Bone marrow (tissue), 2 donors: ENCODE measurements at places on chromosomes 1 and 21.

- no peak for DNase-seq
These were observed 7.3 kb upstream of the SAMD11 start for GRCh38 chr1:916173-917075.

DNA sequence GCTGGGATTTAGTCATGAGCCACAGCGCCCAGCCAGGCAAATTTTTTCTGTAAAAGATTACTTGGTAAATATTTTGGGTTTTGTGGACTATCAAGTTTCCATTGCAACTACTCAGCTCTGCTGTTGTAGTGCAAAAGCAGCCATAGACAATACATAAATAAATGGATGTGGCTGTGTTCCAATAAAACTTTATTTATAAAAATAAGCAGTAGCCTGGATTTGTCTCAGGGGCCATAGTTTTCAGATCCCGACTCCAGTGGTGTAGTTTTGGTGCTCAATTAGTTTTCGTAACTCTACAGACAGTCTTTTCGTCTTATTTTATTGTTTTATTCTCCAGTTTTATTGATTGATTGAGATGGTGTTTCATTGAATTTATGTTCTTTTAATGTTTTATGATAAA lies 80.1 kb upstream of the IVNS1ABP start:
- no peak for DNase-seq

GRCh38 chr1:173328961-173329360 lies 121.8 kb upstream of the TNFSF4 start:
- no peak for DNase-seq

- DNase-seq, result no peak
These were observed 26.5 kb upstream of the MRPS6 start for GRCh38 chr21:34046917-34047316.

DNA sequence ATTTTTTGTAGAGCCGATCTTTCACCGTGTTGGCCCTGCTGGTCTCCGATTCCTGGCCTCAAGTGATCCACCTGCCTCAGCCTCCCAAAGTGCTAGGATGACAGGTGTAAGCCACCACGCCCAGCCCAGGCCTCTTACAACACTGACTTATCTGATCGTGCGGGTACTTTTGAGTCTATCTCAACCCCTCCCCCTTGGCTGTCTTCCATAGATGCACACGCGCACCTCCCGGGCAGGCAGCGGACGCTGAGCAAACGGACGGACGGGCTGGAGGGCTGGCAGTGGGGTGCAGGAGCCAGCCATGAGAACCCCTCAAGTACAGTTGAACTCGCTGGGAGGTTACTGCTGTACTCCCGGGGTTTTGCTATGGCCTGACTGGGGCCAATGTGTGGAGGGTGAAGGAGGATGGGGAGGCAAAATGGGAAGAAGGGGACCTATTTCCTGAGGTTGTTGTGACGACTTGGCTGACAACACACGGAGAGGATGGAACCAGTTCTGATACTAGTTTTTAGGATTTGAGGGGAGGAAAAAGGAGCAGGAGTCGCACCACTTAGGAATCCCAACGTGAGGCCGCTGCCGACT lies 959 bp downstream of the CD58 start:
- DNase-seq, result no peak

- DNase-seq, result no peak
These were observed 108.3 kb downstream of the KCND3 start for GRCh38 chr1:111880881-111881837.

GRCh38 chr1:78032996-78033796 lies 12.6 kb upstream of the GIPC2 start:
- no peak for DNase-seq

DNA sequence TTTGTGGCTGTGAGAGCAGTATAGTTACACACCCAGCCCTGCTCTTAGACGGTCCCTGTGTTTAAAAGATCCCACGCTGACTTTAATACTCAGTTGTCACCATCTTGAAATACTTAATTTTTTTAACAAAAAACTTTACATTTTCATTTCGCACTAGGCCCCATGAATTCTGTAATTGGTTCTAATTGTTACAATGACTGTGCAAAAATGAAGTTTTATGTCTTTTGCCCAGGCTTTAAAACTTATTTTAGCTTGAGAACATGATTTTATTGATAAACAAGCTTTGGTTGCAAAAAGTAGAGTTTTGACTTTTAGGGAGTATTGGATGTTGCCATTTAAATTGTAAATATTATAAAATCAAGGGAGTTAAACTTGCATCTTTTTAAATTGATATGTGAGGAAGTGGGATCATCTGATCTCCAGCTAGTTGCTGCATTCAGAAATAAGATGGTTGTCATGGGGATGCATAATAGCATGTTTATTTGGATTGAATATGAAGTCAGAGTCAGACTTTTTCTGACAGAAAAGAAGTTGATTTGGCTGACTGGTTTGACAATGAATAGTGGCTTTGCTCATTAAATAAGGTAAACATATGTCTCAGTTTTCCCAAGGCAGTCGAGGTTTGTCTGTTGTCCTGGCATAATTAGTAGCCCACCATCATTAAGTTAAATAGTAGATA lies 23.0 kb upstream of the CRP start:
- DNase-seq, result no peak

- DNase-seq, result peak; percentile 46
These were observed 2.3 kb downstream of the ZBTB37 start for GRCh38 chr1:173870252-173871075.

GRCh38 chr1:201385299-201385891 lies 7.9 kb upstream of the TNNT2 start:
- DNase-seq, result no peak

- DNase-seq, result no peak
These were observed 29.9 kb downstream of the YTHDF2 start for GRCh38 chr1:28766532-28767183.

DNA sequence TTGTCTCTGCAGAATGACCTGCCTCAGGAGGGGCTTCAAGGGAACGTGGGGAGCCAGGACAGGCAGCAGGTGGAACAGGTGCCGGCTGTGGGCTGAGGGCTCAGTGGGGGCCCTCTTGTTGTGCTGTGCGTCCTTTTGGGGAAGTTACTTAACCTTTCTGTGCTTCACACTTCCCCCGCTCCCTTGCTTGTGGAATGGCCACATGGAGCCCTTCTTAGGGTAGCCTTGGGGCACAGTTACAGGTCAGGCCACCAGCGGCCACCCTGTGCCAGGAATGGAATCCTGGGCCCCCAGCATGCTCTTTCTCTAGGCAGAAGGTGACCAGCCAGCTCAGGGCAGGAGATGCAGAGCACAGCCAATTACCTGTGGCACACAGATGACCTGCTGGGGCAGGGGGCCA lies 2.6 kb downstream of the IKBKE start:
- peak; percentile 62 for DNase-seq

- no peak for DNase-seq
These were observed 82.8 kb upstream of the ST6GALNAC5 start for GRCh38 chr1:76784502-76784901.

GRCh38 chr1:9643351-9644256 lies 7.9 kb upstream of the PIK3CD start:
- DNase-seq, result no peak

DNA sequence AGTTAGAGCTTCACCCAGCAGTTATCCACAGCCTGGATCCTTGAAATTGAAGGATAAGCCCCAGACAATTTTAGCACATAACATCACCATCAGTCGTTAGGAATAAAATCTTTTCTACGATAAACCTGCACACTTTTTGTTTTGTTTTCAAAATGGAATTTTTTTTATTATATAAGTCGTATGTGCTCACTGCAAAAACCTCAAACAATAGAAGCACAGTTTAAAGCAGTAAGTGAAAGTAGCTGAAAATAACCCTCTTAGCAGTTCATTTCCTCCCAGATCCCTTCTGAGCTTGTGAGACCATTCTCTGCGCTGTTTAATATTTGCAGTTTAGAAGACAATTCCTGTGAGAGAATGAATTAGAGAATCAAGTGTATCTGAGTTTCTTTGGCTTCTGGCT lies 38.3 kb downstream of the ELK4 start:
- no peak for DNase-seq

GRCh38 chr1:168752171-168752832 lies 23.3 kb upstream of the DPT start:
- no peak for DNase-seq

- DNase-seq, result no peak
These were observed 16.0 kb upstream of the ZFYVE9 start for GRCh38 chr1:52125736-52126359.
